Brain microvascular endothelial cell (primary cell): ENCODE measurements at places on chromosomes 7 and 10.
A peak's percentile ranks its signal among the peaks of the same experiment; 100 is the strongest.

DNA sequence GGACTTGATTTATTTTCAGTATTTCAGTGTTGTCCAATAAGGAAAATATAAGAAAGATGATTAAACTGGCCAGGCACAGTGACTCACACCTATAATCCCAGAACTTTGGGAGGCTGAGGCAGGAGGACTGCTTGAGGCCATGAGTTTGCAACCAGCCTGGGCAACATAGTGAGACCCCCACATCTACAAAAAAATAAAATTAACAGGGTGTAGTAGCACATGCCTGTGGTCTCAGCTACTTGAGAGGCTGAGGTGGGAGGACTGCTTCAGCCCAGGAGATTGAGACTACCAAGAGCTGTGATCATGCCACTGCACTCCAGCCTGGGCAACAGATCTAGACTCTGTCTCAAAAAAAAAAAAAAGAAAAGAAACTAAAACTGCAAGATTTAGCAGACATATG is 138.0 kb downstream of the PARD3 start:
- DNase-seq: no peak

- no peak for DNase-seq
Measured at GRCh38 chr7:11573128-11573750, 258.8 kb downstream of the THSD7A start.

DNA sequence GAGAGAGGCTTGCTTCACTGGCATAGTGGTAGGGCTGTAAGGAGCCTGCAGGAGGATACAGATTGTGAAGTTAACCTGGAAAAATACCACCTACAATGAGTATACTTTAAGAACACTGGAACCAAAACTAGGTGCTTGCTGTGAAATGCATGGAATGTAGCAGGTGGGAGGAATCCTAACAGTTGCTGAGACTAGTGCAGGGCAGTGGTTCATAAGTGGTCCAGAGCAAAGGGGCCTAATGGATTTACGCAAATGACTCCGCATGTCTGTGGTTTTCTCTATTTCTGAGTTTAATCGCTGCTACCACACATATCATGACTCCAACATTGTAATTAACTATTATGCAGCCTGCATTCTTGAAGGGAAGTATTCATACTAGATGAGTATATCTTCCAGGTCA is 218.4 kb downstream of the CHRM2 start:
- DNase-seq: no peak

DNA sequence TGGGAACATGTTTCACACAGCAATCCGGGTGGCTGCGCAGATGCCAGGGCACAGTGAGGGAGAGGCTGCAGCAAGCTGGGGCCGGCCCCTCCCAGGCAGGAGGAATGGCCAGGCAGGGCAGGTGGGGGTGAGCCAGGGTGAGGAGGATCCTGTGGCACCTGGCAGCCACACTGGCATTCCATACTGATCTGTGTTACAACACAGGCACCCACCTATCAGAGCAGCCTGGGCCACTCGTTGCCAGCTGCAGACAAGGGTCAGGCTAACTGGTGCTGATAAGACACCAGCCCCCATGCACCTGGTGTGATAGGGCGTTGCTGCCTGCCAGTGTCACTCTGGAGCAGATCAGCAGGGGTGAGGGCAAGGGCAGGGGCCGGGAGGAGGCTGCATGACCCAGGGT is 16.6 kb upstream of the RET start:
- DNase-seq: no peak

DNA sequence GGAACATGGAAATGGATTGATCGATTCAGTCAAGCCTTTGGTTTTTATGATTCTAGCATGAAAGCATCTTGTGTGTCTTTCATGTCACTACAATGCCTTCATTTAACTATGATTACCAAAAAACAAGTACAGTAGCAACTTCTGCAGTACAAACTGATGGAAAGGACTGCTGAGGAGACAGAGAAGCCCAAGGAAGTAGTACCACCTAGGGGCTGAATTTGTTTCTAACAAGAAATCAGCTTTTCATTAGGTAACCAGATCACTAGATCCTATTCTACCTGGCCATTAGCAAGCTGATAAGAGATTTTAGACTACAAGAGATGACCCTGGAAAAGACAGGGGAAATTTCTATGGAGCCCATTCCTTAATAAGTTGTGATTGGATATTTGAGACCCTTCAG is 3.2 kb upstream of the IFIT1 start:
- DNase-seq: no peak

DNA sequence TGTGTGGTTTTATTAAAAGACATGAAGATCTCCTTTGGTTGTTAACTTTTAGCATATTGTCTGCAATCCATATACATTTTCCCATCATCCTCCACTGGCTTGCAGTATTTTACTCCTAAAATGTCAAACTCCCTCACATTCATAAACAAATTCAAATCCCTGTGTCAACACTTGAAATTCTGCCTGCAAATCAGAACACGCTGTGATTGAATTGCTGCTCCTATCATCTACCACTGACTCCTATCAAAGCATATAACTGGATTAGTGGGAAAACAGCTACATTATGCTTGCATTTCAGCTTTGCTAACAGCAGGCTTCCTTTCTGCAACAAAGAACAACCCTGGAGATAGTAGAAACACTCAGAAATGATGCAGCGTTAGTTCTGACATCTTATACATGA is 281.8 kb upstream of the HGF start:
- DNase-seq: no peak

GRCh38 chr10:102347236-102347828 is 48.2 kb upstream of the NFKB2 start:
- DNase-seq: peak; percentile 36

- no peak for DNase-seq
Measured at GRCh38 chr7:128893251-128894100, 17.0 kb downstream of the KCP start.

- no peak for DNase-seq
Measured at GRCh38 chr7:7335215-7335614, 152.9 kb downstream of the C1GALT1 start.

DNA sequence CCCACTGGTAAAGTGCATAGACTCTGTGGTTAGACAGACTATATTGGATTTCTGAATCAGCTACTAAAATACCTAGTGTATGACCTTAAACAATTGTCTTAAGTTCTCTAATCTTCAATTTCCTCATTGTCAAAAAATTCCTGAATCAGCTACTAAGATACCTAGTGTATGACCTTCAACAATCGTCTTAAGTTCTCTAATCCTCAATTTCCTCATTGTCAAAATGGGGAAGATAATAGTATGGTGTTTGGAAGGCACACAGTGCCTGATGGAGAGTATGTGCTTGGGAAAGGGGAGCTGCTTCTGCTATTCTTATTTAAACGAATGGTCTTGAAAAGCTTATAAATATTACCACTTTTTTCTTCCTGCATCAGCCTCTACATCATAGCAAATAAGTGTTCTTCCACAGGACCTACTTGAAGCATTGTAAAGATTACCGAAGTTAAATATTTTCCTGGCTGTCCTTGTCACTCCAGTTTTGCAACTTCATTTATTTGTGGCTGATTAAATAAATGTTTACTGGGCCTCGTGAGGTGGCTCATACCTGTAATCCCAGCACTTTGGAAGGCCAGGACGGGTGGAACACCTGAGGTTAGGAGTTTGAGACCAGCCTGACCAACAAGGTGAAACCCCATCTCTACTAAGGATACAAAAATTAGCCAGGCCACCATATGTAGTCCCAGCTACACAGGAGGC is 64.4 kb upstream of the ITGA8 start:
- DNase-seq: no peak

DNA sequence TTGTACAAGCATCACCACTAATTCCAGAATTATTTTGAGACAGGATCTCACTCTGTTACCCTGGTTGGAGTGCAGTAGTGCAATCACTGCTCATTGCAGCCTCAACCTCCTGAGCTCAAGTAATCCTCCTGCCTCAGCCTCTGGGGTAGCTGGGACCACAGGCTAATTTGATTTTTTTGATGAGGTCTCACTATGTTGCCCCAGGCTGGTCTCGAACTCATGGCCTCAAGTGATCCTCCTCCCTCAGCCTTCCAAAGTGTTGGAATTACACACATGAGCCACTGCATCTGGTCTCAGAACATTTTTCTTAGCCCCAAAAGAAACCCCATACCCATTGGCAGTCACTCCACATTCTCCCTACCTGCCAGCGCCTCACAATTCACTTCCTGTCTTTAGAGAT is 3.5 kb upstream of the WBP1L start:
- no peak for DNase-seq

- DNase-seq: no peak
Measured at GRCh38 chr10:3350205-3350604, 177.6 kb upstream of the PITRM1 start.

DNA sequence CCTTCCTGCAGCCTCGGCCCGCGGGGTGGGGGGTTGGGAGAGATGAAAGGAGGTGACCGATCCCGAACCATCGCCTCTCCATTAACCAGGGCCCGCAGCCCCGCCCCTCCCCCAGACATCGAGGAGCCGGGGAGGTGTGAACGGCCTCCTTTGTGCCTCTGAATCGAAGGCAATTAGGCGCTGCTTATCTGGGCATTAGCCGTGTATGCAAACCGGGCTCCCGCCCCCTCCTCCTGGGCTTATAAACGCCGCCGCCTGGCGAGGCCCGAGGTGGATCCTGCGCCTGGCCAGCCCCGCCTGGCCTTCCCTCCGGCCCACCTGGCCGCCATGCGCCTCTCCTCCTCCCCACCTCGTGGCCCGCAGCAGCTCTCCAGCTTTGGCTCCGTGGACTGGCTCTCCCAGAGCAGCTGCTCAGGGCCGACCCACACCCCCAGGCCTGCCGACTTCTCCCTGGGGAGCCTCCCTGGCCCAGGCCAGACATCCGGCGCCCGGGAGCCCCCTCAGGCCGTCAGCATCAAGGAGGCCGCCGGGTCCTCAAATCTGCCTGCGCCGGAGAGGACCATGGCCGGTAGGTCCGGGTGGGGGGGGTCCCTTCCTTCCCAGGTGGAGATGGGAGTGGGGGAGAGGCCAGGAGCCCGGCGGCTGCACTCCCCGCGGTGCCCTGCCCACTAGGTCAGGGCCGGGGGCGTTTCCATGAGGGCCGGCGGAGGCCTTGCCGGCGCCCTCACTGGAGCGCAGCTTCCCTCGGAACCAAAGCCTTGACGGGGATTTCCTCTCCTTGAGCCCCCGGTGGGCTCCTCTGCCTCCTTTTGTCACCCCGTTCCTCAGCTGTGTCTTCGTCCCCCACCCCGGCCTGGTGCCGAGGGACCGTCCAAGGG is at the start of gene VENTX:
VENTX (plus strand) TSS at position 268 of the 878 bp plus-strand sequence; CDS start at position 328, 60 bp downstream.
- no peak for DNase-seq

GRCh38 chr10:106147021-106147420 is 1017.5 kb downstream of the SORCS1 start:
- no peak for DNase-seq

DNA sequence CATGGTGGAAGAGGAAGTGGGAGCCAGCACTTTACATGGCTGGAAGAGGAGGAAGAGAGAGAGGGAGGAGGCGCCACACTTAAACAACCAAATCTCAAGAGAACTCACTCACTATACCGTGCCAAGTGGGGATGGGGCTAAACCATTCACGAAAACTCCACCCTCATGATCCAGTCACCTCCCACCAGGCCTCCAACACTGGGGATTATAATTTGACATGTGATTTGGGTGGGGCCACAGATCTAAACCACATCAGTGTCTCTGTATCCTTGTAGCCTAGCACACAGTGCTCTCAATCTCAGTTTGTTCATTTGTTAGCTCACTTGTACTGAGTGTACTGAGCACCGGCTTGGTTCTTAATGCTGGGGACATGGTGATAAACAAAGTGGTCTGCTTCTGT is 228.3 kb downstream of the BUB3 start:
- DNase-seq: no peak

GRCh38 chr10:7649673-7650300 is 17.0 kb downstream of the ITIH5 start:
- no peak for DNase-seq

- peak; percentile 64 for DNase-seq
Measured at GRCh38 chr10:73879296-73880173, 5.2 kb upstream of the CAMK2G start.

GRCh38 chr10:79221110-79222051 is 125.9 kb upstream of the PPIF start:
- peak; percentile 59 for DNase-seq

GRCh38 chr7:106774768-106775551 is 90.1 kb upstream of the PIK3CG start:
- DNase-seq: peak; percentile 93

- DNase-seq: no peak
Measured at GRCh38 chr10:7776777-7777176, 11.0 kb downstream of the KIN start.

DNA sequence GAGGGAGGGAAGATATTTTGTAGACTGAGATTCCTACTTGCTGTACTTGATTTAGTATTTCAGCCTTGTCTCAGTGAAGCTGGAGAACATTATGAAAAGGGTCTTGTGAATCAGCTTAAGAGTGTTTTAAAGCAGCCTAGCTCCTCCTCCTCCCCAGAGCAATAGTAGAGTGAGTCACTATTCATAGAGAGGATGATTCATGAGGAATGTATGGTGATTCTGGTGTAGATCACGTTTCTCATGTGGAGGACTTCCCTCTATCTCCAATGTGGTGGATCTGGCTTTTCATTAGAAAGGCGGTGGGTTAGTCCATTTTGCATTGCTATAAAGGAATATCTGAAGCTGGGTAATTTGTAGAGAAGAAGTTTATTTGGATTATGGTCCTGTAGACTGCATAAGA is 340.1 kb upstream of the CHRM2 start:
- peak; percentile 24 for DNase-seq

GRCh38 chr10:78690354-78691111 is 378.2 kb upstream of the ZMIZ1 start:
- no peak for DNase-seq

DNA sequence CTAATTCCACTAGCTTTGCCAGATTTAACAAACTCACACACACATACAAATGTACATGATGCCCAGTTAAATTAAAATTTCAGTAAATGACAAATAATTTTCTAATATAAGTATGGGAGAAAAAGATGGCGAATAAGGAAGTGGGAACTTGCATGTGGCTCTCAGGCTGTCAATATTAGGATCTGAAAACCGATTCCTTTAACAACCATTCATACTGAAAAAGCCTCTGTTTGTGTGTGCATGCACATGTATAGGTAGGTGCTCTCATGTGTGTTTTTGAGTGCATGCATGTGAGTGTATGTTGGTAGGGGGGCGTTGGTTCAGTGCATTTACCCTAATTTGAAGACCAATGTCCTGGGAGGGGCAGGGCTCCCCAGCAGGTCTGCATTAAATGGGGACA is 125.3 kb downstream of the HTR7 start:
- DNase-seq: no peak

DNA sequence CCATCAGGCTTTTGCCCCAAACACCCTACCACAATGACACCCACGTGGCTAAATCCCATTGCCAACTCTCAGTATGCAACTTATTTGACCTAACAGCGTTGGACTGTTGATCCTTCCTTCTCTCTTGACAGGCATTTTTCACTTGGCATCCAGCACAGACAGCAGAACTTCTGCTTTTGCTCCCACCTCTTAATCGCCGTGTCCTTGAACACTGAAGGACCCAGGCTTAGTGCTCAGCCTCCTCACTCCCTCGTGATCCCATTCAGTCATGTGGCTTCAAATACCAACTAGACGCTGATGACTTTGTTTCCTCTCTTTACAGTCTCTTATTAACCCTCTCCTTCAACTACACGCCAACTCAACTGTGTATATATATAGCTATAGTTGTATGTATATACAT is 25.0 kb downstream of the ZFAND2A start:
- no peak for DNase-seq

GRCh38 chr10:5616836-5617235 is 49.6 kb downstream of the ASB13 start:
- no peak for DNase-seq

GRCh38 chr7:101516851-101517250 is 112.2 kb downstream of the MYL10 start:
- DNase-seq: no peak

- DNase-seq: peak; percentile 88
Measured at GRCh38 chr7:128031901-128032604, 816 bp upstream of the LRRC4 start.

GRCh38 chr7:12771378-12771877 is 84.0 kb downstream of the ARL4A start:
- DNase-seq: no peak
